ENCODE measurements at places on chromosomes 2 and 18.

DNA sequence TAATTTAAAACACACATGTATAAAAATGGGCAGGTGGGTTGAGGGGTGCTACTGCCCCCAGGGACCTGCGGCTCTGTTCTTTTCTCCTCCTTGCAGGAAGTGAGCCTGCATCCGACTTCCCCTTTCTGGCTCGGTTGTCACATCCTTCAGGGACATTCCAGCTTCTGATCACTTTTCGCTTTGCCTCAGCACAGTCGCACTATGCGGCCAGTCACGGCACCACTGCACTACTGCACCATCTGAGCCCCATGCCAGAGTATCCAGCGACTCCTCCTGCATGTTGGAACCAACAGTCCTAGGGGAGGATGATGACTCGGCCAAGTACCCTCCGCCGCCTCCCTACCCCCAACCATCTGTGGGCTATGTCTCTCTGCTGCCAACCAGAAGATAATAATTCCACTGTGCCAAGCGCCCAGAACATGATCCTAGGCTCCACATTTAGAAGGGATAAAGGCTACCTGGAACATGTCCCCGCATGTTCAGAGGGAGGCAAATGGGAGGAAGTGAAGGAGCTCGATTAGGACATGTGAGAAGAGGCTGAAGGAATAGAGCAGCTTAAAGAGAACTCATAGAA is 17.6 kb downstream of the CDC42EP3 start:
- DNase-seq = no peak

DNA sequence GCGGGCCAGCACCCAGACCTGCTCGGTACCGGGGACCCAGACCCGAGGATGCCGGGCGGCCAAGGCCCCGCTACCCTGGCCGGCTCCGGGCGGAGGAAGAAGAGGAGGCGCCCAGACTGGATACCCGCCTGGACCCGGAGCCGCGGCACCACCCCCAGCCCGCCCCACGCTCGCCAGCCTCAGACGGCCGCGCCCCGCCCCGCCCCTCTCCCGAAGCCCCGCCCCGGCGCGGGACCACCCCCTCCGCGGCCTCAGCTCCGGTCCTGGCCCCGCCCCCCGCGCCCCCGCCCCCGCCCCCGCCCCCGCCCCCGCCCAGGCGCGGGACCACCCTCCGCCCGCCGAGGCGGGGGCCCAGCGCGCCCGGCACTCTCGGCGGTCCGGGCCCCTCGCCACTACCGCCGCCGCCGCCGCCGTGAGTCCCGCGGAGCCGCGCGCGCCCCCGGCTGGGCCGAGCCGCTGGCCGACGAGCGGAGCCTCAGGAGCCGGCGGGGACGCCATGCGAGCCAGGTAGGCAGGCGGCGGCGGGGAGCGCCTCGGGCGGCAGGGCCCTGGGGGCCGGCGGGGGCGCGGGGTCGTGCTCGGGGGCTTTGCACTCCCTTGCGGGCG is at the start of gene SH3BP4:
TSS of gene SH3BP4 (plus strand) at position 354 of the 606 bp plus-strand sequence. CDS start 82,986 bp downstream, outside the sequence.
- no peak for DNase-seq

DNA sequence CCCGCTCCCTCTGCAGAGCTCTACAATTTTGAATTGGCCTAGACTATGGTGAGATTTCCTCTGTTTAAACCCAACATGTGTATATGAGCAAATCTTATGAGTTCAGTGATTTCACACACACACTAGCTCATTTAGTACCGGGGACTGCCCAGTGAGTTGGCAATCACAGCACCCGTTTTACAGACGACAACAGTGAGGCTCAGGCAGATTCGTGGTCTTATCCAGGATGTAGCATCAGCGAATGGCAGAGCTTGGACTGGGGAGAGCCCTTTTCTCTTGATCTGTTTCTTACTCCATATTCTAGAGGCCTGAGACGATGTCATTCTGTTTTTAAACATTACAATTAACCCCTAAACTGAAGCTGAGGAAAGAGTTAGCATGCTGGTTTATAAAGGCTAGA is 419.9 kb downstream of the NBAS start:
- no peak for DNase-seq

DNA sequence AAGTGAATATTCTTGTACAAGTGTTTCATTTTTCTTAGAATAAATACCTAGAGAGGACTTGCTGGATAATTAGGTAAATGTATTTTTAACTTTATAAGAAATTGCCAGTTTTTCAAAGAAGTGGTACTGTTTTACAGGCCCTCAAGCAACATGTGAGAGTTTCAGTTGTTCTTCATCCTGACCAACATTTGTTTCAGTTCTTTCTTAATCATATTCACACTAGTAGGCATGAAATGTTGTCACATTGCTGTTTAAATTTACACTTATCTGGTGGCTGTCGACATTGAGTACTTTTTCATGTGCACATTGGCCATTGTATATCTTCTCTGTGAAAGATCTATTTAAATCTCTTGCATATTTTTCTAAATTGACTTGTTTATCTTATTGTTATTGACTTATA is 178.1 kb downstream of the ACOXL start:
- DNase-seq = no peak

DNA sequence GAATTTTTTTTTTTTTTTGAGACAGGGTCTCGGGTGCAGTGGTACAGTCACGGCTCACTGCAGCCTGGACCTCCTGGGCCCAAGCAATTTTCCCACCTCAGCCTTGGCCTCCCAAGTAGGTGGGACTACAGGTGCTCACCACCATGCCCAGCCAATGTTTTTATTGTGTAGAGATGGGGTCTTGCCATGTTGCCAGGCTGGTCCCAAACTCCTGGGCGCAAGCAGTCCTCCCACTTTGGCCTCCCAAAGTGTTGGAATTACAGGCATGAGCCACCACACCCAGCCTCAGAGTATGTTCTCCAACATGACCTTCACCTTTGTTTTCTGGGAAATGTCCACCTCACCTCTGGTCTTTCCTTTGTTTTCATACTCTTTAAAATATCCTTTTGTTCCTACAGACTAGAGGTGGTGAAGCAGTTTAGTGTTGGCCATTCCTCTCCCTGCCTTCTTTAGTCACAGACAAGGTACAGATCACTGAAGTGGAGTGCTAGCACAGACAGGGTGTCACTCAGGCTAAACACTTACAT is 19.5 kb upstream of the MOCOS start:
- DNase-seq = no peak

DNA sequence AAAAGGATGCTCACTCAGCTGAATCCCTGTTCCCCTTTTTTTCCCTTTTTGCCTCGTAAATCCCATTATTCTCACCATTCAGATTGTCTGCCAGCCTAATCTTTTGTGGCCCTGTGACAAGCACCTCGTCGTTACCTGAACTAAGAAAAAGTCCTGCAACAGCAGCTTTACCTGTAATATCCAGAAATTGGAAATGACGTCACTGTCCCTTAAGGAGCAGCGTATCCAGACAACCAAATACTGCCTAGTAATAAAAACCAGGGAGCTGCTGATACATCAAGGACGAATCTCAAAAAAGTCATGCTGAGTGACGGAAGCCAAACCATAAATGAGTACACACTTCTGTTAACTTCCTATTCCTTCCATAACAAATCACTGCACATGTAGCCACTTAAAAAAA is 694.9 kb downstream of the GALR1 start:
- no peak for DNase-seq

- no peak for DNase-seq
Observed at GRCh38 chr2:39519886-39520285, 82.8 kb upstream of the MAP4K3 start.

DNA sequence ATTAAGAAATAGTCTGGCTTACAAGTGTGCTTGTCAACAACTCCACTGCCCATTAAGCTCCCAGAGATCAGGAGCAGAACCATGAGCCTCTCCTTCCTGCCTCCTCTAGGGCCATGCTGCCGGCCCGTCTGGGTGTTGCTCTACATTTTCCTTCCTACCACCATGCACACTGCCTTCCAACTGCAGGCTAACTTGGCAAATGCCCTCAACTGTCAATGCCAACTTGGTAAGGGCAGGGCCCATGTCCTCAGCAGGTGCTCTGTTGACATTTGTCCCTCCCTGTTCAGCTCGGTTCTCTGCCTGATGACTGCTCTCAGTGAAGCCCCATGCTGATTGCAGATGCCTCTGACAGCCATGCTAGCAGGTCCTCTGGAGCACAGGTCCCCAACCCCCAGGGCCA is 345.2 kb downstream of the ALK start:
- no peak for DNase-seq

DNA sequence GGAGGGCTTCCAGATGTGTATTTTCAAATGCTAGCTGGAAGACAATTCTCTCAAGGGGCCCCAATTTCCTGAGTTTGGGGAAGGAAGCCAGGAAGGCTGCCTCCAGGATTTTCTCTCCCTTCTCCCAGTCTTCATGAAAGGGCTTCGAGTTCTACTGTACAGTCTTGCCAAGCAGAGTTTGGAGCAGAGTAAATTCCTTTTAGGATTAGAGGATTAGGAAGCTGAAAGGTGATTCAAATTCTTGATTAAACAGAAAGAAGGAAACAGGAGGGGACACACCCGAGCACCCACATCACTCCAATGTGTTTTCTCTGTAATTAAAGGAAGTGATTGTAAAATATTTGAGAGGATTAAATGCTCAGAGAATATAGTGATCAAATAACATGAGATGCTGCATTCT is 217.8 kb downstream of the SETBP1 start:
- DNase-seq = no peak

DNA sequence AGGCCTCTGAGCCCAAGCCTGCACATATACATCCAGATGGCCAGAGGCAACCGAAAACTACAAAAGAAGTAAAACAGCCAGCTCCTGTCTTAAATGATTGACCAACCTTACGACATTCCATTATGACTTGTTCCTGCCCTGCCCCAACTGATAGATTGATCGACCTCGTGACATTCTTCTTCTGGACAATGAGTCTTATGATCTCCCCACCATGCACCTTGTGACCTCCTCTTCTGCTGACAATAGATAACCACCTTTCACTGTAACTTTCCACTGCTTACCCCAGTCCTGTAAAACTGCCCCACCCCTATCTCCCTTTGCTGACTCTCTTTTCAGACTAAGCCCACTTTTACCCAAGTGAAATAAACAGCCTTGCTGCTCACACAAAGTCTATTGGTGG is 670.0 kb upstream of the PKDCC start:
- no peak for DNase-seq

- no peak for DNase-seq
Observed at GRCh38 chr2:21469564-21469963, 345.8 kb downstream of the TDRD15 start.

DNA sequence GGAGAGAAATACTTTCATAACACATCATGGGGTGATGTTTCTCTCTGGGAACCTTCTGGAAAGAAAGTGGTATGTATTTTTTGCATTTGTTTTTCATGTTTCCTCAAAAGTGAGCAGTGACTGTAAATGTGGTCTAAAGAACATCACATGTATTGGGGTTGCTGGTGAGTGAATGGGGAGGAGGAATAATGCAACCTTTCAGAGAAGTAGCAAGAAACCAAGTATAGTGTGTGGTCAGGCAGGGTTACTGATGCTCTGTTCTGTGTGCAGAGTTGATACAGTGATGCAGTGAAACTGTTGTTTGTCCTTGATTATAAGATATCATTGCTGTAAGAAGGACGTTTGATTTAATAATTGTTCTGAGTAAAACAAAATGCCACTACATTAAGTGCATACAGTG is 24.1 kb downstream of the ADNP2 start:
- DNase-seq = no peak

DNA sequence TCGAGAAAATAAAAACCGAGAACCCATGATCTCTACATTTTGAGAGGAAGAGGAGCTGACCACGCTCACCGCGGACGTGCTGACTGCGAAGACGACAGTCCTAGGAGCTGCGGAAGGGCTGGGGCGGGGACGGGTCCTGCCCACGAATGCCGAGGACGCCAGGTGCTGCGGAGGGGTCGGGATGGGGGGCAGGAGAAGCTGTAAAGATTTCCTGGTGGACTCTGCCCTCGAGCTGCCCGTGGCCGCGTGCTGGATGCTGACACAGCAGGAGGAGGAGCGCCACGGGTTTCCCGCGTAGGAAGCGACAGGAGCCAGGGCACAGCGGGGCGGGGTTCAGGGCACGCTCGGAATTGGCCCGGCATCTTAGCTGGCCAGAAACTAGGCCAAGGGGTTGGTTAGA is 22.2 kb downstream of the ZSCAN30 start:
- DNase-seq = peak; percentile 67

DNA sequence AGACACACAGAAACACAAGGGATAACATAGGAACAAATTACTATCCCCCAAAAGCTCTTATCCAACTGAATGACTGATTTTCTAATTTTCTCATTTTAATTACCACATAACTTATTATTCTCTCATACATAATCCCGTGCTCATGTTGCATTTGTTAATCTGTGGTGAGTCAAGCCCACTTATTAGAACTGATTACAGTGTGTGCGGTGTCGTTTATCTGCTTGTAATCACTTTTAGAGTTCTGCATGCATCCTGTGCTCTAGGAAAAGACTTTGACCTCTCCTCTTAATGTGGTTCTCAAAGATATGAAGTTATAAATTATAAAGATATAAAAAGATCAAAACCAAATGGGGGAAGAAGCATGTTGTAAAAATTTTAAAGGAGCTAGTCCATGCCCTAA is 29.7 kb downstream of the CNDP1 start:
- DNase-seq = no peak

- DNase-seq = no peak
Observed at GRCh38 chr18:4353853-4354418, 101.2 kb downstream of the DLGAP1 start.

- DNase-seq = peak; percentile 71
Observed at GRCh38 chr2:230944123-230944653, 19.1 kb upstream of the GPR55 start.

DNA sequence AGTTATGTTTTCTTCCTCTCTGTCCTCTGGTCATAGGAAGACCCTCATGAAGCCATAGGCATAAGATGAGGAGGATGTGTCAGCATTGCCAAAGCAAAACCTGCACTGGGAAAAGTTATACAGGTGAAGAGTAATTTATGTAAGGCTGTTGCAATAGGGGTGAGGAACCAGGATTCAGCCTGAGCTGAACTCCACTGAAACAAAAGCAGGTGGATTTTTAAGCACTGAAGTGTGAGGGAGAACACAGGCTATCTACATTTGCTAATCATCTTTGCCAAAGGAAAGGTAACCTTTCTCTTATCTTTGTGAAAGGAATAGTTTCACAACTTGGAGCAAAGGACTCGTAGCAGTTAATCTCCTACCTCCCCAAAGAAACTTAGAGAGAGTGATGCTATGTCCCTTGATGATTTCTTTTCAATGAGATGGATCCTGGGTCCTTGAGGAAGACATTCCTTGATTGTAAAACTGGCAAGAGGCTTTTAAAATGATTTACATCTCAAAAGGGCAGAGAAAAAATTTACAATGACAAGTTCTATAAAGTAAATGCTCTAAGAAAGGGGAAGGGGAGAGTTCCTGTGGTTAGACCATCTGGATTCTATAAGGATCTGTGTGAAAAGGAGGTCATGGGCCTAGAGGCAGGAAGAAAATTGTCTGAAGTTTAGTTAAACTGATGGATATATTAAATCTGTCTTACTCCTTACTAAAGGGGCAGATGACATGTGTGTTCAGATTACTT is 385.4 kb upstream of the CDH7 start:
- no peak for DNase-seq

- DNase-seq = no peak
Observed at GRCh38 chr2:143833015-143833660, 686.8 kb downstream of the ZEB2 start.

GRCh38 chr18:52948868-52949444 is 609.0 kb downstream of the DCC start:
- no peak for DNase-seq

Data from activated CD8-positive, alpha-beta memory T cell treated with anti-CD3 and anti-CD28 coated beads for 24 hours (primary cell).